C1 segment of cervical spinal cord (tissue), 14 donors: ENCODE measurements at places on chromosomes 16 and 17.

- no peak for DNase-seq
These were observed 4.7 kb upstream of the FAAP100 start for GRCh38 chr17:81556863-81557262.

GRCh38 chr16:66899945-66900710, 18.6 kb downstream of the CDH16 start:
- no peak for DNase-seq

GRCh38 chr16:74064120-74064735, 232.4 kb upstream of the PSMD7 start:
- DNase-seq: no peak

GRCh38 chr16:8961811-8962390, 1.8 kb downstream of the USP7 start:
- no peak for DNase-seq

- peak; percentile 18 for DNase-seq
These were observed 219.9 kb downstream of the ENGASE start for GRCh38 chr17:79294459-79295071.

DNA sequence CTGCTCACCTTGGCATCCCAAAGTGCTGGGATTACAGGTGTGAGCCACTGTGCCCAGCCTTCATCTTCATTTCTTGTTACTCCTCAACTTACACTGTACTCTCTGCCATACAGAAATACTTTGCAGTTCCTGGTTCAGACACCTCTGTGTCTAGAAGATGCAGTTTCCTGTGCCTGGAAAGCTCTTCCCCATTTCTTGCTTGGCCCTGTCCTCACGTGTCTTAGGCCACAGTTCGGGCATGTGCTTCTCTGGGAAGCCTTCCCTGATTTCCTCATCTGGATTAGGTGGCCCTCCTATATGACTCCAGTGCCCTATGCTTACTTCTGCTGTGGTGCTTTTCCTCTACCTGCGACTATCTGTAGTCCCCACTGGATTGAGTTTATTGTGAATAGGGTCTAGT, 26.5 kb upstream of the CDR2 start:
- no peak for DNase-seq

DNA sequence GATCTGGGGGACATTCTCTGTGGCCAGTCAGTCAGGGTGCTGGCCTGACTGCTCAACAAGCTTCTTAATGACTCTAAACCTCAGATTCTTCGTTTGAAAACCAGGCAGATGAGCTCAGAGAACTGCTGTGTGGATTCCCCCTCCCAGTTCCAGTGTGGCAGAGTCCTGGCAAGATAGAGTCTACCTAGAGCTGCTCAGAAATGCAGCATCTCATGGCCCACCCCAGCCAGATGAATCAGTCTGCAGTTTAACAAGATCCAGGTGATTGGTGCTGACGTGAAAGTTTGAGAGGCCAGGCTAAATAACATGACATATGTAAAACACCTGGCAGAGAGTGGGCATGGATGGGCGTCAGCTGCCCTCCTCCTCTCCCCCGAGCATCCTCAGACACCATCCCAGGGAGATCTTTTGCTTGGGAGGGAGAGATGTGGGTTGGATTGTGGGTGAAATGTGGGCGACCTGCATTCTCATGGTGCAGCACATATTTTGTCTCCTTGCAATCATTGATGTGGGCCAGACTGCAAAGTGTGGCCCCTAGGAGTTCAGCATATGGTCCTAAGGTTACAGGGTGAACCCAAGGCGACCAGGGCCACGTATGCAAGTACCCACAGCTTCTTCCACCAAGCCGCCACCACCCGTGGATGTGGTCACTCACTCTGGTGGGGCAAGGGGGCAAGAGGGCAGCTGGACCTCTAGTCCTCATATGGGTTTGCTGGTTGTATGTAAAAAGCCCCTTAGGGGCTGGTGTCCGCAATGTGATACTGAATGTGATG, 19.5 kb downstream of the SOCS3 start:
- DNase-seq: no peak

DNA sequence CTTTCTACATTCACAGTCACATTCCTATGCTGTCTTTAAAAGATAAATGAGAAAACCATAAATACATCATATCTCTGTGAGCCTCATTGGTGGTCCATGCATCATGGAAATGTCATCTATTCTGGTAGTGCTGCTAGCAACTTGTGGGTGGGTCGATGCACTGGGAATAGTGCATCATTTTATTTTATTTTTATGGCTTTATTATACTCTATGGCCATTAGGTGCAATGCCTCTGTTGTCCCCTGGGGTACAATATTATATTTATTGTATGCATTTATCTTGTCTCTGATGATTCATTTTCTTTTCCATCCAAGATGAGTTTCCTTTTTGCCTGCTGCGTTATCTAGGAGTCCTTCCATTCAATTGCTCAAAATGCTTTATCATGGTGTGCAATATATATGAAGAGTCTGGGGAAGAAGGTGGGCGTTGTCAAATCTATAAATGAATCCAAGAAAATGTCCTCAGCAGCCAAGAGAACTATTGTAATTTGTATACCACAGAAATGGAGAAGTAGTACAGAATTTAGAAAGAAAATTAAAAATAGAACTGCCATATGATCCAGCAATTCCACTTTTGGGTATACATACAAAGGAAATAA, 324.0 kb downstream of the KCNJ2 start:
- no peak for DNase-seq

GRCh38 chr16:62969711-62970318, 933.6 kb upstream of the CDH8 start:
- no peak for DNase-seq

- DNase-seq: peak; percentile 39
These were observed 761 bp downstream of the GAN start for GRCh38 chr16:81315271-81316175.

GRCh38 chr17:75810216-75810615, 25.6 kb downstream of the UNK start:
- DNase-seq: no peak

- no peak for DNase-seq
These were observed 36.5 kb downstream of the CYTH1 start for GRCh38 chr17:78745407-78746088.

DNA sequence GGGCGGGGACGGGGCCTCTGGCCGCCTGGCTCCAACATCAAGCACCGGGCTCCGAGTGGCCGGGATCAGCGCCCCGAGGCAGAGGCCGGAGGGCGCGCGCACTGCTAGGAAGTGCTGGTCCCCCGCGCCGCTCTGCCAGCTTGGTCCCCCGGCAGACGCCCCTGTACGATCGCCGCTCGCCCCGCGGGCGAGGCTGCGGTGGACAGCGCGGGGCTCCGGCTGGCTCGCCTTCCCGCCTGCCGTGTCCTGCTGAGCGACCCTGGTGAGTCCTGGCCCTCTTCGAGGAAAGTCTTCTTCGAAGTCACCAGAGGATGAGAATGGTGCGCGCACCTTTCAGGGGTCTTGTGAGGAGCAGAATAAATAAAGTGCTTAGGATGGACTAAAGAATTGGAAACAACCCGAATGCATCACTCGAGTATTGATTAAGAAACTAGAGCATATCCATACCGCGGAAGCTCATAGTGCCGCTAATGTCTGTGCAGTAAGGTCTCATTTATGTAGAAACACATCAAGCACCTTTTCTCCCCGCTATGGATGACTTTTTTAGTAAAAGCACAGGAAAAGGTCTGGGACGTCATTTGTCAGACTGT, 392 bp downstream of the ZNF213 start:
- DNase-seq: no peak

- peak; percentile 78 for DNase-seq
These were observed 4.4 kb upstream of the SOX8 start for GRCh38 chr16:977081-977701.
